ENCODE measurements at places on chromosomes 1 and 21. TPM values are rescaled to one million over a fixed set of nuclear protein-coding genes. Genes with fewer than 3 reads are reported as not detected.
A peak's percentile ranks its signal among the peaks of the same experiment; 100 is the strongest.

- peaks cover 8% of the 10 kb centered on the region for H3K4me1 ChIP-seq
- no peak overlapping the region for H3K4me3 ChIP-seq
- H3K27ac ChIP-seq: peak overlapping the region; percentile 23
- peaks cover 47% of the 10 kb centered on the region for H3K36me3 ChIP-seq
- no peak for DNase-seq
- H3K27me3 ChIP-seq: no peaks in the 10 kb centered on the region
These were observed 8.0 kb downstream of the ELOA start for GRCh38 chr1:23751050-23751814.

Gene FAM151A
- not detected for total RNA-seq

Gene PLA2G2A
- total RNA-seq: not detected

Gene NBPF15
- total RNA-seq: 70.1 TPM

- H3K27ac ChIP-seq: no peak overlapping the region
- H3K4me1 ChIP-seq: no peaks in the 10 kb centered on the region
- no peak for DNase-seq
- H3K36me3 ChIP-seq: no peaks in the 10 kb centered on the region
- peaks cover 17% of the 10 kb centered on the region for H3K27me3 ChIP-seq
These were observed 128.1 kb upstream of the CTTNBP2NL start for GRCh38 chr1:112267929-112268328.

- no peaks in the 10 kb centered on the region for H3K36me3 ChIP-seq
- H3K27ac ChIP-seq: peak overlapping the region; percentile 42
- H3K4me3 ChIP-seq: no peak overlapping the region
- H3K4me1 ChIP-seq: peaks cover 10% of the 10 kb centered on the region
- H3K27me3 ChIP-seq: peaks cover 10% of the 10 kb centered on the region
These were observed 5.0 kb upstream of the ACOT11 start for GRCh38 chr1:54542962-54543539.

Gene ADAMTS5
- 65.0 TPM for total RNA-seq

GRCh38 chr1:208524925-208525324 lies 280.7 kb upstream of the PLXNA2 start:
- DNase-seq: peak; percentile 17
- H3K27ac ChIP-seq: no peak overlapping the region
- H3K4me1 ChIP-seq: no peaks in the 10 kb centered on the region
- H3K36me3 ChIP-seq: no peaks in the 10 kb centered on the region

Gene HIPK1
- total RNA-seq: 62.5 TPM

Gene DIRAS3
- total RNA-seq: 1.7 TPM

- H3K27me3 ChIP-seq: no peaks in the 10 kb centered on the region
- H3K27ac ChIP-seq: no peak overlapping the region
- no peak for DNase-seq
- H3K4me1 ChIP-seq: no peaks in the 10 kb centered on the region
- H3K4me3 ChIP-seq: no peak overlapping the region
- H3K36me3 ChIP-seq: no peaks in the 10 kb centered on the region
These were observed 11.7 kb upstream of the PLPPR4 start for GRCh38 chr1:99252630-99253029.

- H3K36me3 ChIP-seq: no peaks in the 10 kb centered on the region
- no peak overlapping the region for H3K4me3 ChIP-seq
- H3K27me3 ChIP-seq: no peaks in the 10 kb centered on the region
- H3K27ac ChIP-seq: no peak overlapping the region
These were observed 101.8 kb downstream of the RHOU start for GRCh38 chr1:228837032-228837431.

DNA sequence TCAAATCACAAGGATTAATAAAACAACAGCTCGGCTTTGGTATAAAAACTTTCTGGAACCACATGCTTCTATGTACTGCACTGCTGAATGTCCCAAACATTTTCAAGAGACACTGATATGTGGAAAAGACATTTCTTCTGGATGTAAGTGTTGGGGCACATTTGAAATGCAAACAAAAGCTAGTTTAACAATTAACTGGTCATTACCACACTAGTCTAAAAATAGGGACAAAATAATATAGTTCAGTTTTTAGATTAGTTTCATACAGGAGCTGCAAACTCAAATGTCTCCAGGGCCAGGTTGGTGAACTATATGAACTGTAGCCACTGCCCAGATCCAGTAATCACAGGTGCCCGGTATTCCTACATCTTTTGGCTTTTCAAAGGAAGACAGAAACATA lies 3.2 kb downstream of the IL23R start:
- H3K36me3 ChIP-seq: no peaks in the 10 kb centered on the region
- no peak for DNase-seq
- no peak overlapping the region for H3K27ac ChIP-seq
- H3K27me3 ChIP-seq: peaks cover 36% of the 10 kb centered on the region

Gene MMP23B
- total RNA-seq: 4.8 TPM

Gene CYP4A11
- not detected for total RNA-seq

Gene GPATCH4
- 20.6 TPM for total RNA-seq

DNA sequence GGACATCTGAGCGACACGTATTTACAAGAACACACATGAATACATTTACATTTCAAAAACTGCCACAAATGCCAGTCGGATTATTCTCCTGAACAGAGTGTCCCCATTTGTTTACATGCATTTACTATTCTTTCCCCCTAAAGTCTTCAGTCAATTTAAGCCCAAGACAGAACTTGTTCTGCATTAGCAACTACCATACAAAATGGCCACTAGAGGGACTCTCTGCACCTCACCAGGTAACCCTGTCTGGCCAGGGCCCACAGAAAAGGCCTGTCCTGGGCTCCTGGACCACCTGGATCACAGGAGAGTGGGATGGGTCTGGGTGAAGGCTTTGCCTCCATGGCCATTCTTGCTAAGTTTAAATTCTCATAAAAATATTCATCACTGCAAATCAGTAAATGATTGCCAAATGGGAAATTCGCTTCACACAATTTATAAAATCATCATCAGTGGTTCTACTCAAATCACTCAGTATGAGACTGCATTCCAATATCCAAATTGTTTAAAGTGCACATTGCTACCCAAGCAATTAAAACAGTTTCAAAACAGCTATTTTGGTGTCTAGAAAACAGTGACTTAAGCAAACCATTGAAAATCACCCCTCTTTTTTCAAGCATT lies 12.5 kb upstream of the GUCA2A start:
- H3K27me3 ChIP-seq: no peaks in the 10 kb centered on the region
- no peak overlapping the region for H3K4me3 ChIP-seq
- no peak overlapping the region for H3K27ac ChIP-seq
- H3K36me3 ChIP-seq: peaks cover 2% of the 10 kb centered on the region
- DNase-seq: no peak

DNA sequence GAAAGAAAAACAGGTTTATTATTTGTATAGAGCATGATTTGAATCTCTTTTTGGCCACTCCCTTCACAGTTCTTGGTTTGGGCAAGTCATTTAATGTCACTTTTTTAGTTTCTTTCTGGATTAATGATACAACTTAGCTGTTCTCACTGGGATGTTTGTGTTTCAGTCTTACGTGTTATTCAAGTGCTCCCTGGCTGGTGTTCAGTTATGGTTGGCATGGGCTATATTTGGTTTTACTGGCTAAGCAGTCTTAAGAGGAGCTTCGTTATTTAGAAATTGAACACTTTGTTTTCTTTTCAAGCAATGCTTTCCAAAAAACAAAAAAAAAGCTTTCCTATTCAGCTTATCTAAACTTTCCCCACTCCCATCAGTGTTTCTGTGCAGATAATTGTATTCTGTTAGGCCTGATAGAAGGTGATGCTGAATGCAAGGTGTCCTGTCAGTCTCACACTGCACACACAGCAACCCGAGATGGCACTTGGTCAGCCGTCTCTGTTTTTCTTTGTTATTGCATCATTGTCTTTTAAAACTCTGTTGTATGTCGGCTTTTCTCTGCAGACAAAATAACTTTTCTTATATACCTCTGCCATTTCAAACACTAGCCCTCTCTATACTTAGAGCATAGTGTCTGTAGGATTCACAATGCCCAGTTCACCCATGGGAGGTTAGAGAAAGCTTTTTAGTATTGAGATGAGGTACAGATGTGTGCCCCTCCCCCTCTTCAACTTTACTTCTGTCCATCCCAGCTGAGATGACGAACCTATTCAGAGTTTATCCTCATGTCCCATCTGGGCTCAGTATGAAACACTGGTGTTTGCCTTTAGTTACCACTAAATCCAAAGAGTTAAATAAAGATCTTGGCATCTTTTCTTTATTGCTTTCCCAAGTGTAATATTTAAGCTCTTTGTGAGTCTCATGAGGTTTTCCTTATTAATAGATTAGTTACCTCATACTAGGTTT lies 80.2 kb downstream of the VPS13D start:
- H3K36me3 ChIP-seq: peaks cover 39% of the 10 kb centered on the region
- peaks cover 34% of the 10 kb centered on the region for H3K4me1 ChIP-seq
- no peak for DNase-seq
- H3K4me3 ChIP-seq: no peak overlapping the region
- no peaks in the 10 kb centered on the region for H3K27me3 ChIP-seq

GRCh38 chr1:87957331-87957730 lies 628.7 kb downstream of the LMO4 start:
- DNase-seq: no peak
- H3K4me3 ChIP-seq: no peak overlapping the region
- no peaks in the 10 kb centered on the region for H3K36me3 ChIP-seq
- H3K27me3 ChIP-seq: no peaks in the 10 kb centered on the region

All from osteocyte (in vitro differentiated cells).